ENCODE measurements at places on chromosomes 11 and 22.

DNA sequence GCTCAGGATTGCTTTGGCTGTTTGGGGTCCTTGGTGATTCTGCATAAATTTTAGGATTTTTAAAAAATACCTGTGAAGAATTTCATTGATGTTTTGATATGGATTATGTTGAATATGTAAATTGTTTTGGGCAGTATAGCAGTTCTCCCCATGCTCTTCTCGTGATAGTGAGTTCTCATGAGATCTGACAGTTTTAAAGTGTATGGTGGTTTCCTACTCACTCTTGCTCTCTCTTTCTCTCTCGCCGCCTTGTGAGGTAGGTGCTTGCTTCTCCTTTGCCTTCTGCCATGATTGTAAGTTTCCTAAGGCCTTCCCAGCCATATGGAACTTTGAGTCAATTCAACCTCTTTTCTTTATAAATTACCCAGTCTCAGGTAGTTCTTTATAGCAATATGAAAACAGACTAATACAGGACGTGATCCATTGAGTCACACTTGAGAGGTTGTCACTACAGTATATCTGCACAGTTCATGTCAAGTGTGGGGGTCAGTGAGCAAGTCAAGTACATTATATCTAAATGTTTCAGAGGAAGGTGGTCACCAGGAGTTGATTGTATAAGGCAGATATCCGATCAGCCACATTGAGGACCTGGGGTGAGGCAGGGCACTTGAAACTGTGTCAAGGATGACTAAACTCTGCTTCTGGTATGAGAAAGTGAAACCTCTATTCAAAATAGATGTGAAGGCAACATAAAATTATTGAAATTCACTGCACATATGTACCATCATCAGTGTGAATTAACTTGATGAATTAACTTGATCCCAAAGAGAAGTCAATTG, 70.7 kb upstream of the CCDC179 start:
- no peak for DNase-seq

DNA sequence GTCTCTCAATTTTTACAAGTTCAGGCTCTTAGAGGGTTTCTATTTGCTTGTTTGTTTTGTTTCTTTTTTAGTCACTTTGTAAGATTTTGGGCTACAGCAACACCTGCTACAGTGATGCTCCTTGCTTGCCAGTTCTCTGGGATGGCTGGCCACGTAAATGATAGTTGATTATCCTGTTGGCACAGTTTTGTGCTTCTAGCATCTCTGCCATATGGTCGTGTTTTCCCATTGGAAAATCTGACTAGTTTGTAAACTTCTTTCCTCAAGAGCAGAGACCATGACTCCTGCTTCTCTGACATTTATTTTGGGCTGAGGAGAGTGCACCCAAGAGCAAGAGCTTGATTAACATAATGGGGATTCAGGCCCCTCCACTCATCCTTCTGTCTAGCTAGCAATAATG, 1621.6 kb upstream of the RAG2 start:
- no peak for DNase-seq

GRCh38 chr22:19068784-19069271, 53.4 kb downstream of the DGCR2 start:
- DNase-seq: no peak

GRCh38 chr11:102518296-102519094, 12.1 kb downstream of the MMP7 start:
- no peak for DNase-seq

GRCh38 chr11:17894929-17895658, 117.8 kb downstream of the SERGEF start:
- no peak for DNase-seq

GRCh38 chr11:7637447-7638157, 35.7 kb downstream of the CYB5R2 start:
- no peak for DNase-seq

All from activated naive CD4-positive, alpha-beta T cell treated with anti-CD3 and anti-CD28 coated beads, Interleukin-2, amount 50 U/mL, for 16 hours (primary cell).